Urinary bladder (tissue), 4 donors: ENCODE measurements at places on chromosomes 16 and 17. TPM values are rescaled to one million over a fixed set of nuclear protein-coding genes. Genes with fewer than 3 reads are reported as not detected.

CASKIN2 gene
- polyA plus RNA-seq: 29.1 TPM

DNA sequence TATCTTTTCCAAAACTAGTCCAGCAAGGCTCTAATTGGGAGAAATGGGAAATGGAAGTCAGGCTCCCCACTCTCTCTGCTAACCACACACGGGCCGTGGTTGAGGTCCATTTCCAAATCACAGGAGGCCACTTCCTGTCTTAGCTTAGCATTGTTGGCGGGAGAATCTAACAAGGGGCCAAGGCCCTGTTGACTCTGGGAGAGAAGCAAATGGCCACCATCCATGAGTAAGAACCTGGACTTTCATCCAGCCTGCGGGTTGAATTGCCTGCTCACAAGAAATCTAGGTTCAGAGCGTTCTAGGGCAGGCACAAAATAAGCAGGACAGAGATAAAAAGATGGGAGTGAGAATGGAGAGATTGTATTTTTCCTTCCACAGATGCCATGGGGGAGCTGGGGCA, 5.7 kb downstream of the FAM20A start:
- no peak for DNase-seq

PRSS27 gene
- 2.5 TPM for polyA plus RNA-seq

CACNG3 gene
- polyA plus RNA-seq: not detected

DNA sequence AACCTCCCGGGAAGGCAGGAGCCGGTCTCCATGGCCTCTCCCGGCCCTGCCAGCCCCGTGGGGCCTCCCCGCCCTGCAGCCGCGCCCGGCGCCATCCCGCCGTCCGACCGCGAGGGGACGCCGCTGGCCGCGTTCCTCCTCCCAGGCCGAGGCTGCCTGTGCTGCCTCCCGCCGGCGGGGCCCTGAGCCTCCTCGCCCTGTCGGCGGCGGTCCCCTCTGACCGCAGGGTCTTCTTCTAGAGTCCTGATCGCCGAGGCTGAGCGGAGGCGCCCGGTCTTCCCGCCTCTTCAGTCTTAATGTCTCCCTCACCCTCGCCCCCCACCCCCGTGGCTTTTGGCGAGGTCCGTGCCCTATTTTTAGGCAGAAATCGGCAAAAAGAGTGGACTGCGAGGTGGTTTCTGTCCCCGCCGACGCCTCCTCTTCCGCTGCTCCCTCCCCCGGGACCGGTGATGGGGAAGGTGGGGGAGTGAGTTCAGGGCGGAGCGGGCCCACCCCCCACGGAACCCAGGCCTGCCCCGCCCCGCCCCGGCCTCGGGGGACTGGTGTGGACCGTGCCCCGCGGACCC, 794 bp upstream of the CPNE7 start:
- no peak for DNase-seq

TBC1D28 gene
- not detected for polyA plus RNA-seq

DNA sequence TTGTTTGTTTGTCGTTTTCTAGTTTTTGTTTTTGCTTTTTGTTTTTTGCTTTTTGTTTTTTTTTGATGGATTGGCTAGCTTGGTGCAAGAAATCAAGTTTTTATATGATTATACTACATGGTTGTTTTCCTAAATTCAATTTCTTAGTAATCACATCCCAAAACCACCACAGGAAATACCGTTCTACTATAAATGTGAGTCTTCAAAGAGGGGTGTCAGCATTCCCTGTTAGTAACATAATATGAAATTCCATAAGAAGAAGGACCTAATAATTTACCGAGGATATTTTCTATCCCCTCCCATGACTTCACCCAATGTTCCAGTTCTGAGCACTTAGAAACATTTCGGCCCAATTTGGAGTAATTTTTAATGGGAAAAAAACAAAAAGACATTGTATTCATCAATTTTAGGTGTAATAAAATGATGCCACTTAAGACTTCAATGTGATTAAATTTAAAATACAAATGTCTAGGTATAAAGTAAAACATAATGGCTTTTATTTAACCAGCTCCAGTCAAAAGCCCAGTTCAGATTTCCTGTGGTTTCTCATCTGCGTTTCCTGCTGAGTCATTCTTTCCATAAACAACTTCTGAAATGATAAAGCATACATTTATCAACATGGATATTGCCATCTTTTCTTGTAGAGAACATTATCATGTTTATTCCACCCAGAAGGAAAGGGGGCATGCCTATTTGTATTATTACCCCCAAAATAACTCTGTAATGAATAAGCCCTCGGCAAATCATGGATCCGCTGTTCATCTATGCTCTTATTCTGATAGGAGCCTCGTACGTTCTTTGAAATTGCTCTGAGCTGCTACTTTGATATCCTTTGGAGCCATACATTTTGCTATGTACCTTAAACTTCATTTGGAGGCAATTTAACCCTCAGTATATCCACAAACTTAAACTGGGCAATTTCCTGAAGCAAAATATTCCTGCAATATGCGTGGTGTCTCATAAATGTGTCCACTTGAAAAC, 28.1 kb downstream of the HSBP1 start:
- no peak for DNase-seq

BEAN1 gene
- 1.0 TPM for polyA plus RNA-seq

DNA sequence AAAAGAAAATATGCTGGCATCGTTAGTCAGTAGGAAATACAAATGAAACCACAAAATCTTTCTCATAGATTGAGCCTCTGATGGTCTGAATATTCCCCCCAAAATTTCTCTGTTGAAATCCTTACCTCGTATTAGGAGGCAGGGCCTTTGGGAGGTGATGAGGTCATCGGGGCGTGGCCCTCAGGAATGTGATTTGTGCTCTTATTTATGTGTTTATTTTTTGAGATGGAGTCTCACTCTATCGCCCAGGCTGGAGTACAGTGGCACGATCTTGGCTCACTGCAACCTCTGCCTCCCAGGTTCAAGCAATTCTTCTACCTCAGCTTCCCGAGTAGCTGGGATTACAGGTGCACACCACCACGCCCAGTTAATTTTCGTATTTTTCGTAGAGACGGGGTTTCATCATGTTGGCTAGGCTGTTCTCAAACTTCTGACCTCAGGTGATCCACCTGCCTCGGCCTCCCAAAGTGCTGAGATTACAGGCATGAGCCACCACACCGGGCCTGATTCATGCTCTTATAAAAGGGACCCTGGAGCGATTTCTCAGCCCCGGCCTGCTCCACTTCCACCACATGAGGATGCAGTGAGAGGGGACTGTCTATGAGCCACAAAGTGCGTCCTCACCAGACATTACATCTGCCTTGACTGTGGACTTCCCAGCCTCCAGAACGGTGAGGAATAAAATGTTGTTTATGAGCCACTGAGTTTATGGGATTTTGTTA, 53.1 kb downstream of the DNAH17 start:
- no peak for DNase-seq

GRCh38 chr16:50059669-50060068, 6.1 kb upstream of the HEATR3 start:
- DNase-seq: no peak
